Endodermal cell (in vitro differentiated cells): ENCODE measurements at places on chromosomes 6 and 20. TPM values are rescaled to one million over a fixed set of nuclear protein-coding genes. Genes with fewer than 3 reads are reported as not detected.

The MEA1 gene
- total RNA-seq: 104 to 134 TPM (median 105 TPM) in 3 replicates

The FBXL4 gene
- total RNA-seq: 16.5 to 19.5 TPM (median 17.4 TPM) in 3 replicates

The NHSL1 gene
- 7.5 to 19.1 TPM (median 17.5 TPM) in 3 replicates for total RNA-seq

The CLDN20 gene
- not detected in 3 replicates for total RNA-seq

The OR2B6 gene
- not detected in 3 replicates for total RNA-seq

The NCOA5 gene
- 5.3 to 20.2 TPM (median 19.3 TPM) in 3 replicates for total RNA-seq

The MRPL18 gene
- total RNA-seq: 25.7 to 48.5 TPM (median 46.7 TPM) in 3 replicates

DNA sequence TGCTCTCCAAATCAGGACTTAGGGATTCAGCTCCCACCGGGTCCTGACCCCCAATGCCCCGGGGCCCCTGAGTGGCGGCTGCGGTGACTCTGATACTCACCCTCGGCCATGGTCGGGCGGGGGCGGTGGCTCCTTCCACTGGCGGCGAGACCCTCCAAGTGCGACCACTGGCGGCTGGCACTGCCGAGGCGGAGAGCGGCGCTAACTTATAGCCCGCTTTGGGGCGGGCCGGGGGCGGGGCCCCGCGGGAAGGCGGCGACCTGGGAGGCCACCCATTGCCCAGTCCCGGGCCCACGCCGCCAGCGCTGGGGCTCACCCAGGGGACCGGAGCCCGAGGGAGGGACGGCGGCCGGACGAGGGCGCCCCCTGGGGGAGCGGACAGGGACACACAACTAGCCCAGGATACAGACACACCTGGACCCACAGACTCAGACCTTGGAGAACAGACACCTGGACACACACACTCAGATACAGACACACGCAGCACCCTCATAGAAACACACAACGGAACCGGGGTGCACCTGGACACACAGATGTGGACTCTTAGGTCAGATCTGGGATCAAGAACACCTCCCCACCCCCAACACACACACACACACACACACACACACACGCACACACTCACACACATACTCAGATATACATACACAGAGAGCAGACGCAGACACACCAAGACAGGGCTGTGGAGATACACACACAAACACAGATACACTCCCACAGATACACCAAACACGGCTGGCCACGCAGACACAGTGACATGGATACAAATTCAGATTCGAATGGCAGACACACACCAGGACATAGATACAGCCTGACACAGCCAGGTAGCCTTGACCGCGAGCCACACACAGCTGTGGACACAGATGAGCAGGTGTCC is at the start of gene TGM2:
TGM2 (minus strand) TSS at position 182 of the 877 bp plus-strand sequence; CDS start at position 110, 72 bp downstream.
- H3K4me1 ChIP-seq: no peaks in the 10 kb centered on the region
- peak within 1 kb of the TSS; percentile 35 for H3K4me3 ChIP-seq
- peaks cover 5% of the 10 kb centered on the region for H3K27me3 ChIP-seq
- no peaks in the 10 kb centered on the region for H3K36me3 ChIP-seq
- H3K27ac ChIP-seq: no peak within 1 kb of the TSS

GRCh38 chr20:43676368-43676767 is 9.5 kb downstream of the MYBL2 start:
- no peaks in the 10 kb centered on the region for H3K27me3 ChIP-seq
- H3K36me3 ChIP-seq: peaks cover 45% of the 10 kb centered on the region
- DNase-seq: no peak
- H3K4me3 ChIP-seq: no peak overlapping the region
- no peak overlapping the region for H3K27ac ChIP-seq

DNA sequence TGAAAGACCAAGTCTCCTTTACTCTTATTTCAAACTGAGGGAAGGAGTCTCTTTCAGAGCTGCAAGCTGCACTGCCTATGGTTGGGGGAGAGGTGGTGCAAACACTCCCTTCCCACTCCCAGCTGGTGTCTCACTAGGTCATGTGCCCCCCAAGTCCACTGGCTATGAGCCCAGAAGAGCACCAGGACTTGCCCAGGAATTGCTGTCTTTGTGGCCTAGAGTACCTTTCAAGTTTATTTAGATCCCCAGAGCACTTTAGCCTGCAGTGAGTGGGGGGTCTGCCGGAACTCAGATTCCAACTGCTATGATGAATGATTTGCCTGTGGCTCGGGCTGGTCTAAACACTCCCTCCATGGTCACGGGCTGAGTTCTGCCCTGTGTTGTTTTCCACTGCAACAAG is 192.6 kb upstream of the CITED2 start:
- no peak overlapping the region for H3K27ac ChIP-seq
- no peaks in the 10 kb centered on the region for H3K27me3 ChIP-seq
- no peak overlapping the region for H3K4me3 ChIP-seq
- H3K36me3 ChIP-seq: no peaks in the 10 kb centered on the region
- DNase-seq: no peak

- peak; percentile 68 for DNase-seq
- H3K27me3 ChIP-seq: no peaks in the 10 kb centered on the region
- H3K27ac ChIP-seq: no peak overlapping the region
- no peaks in the 10 kb centered on the region for H3K36me3 ChIP-seq
- H3K4me1 ChIP-seq: peaks cover 3% of the 10 kb centered on the region
Observed at GRCh38 chr6:167338541-167339117, 13.7 kb downstream of the TTLL2 start.

DNA sequence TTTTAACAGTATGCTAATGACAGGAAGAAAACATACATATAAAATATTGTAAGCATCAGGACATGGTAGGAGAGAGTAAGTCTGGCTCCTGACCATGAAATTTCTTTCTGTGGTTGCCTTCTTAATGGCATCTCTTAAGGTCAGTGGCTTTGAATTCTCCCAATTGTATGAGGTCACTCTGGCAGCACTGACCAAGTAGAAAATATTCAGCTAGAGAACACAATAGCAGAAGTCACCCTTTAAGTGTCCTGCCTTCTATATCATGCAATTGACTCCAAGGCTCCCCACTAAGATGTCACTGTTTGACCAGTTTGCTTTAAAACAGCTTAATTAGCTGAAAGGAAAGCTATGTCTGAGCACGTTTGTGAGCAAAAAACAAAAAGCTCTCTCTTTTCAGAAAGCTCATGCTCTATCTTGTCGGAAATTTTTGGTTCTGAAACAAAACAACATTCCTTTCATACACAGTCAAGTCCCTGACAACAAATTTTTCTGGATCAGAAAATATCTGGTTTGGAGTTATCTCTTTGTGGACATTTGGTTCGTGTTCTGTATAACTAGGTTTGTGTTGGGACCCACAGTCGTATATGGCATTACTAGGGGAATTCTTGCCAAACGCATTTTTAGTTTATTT is 120.9 kb upstream of the IFNGR1 start:
- H3K36me3 ChIP-seq: no peaks in the 10 kb centered on the region
- no peaks in the 10 kb centered on the region for H3K4me1 ChIP-seq
- peaks cover 7% of the 10 kb centered on the region for H3K27me3 ChIP-seq
- H3K4me3 ChIP-seq: no peak overlapping the region
- DNase-seq: no peak
- H3K27ac ChIP-seq: peak overlapping the region; percentile 81

GRCh38 chr6:119226089-119226488 is 123.5 kb downstream of the MAN1A1 start:
- no peak for DNase-seq
- H3K27ac ChIP-seq: no peak overlapping the region
- no peak overlapping the region for H3K4me3 ChIP-seq
- no peaks in the 10 kb centered on the region for H3K27me3 ChIP-seq

DNA sequence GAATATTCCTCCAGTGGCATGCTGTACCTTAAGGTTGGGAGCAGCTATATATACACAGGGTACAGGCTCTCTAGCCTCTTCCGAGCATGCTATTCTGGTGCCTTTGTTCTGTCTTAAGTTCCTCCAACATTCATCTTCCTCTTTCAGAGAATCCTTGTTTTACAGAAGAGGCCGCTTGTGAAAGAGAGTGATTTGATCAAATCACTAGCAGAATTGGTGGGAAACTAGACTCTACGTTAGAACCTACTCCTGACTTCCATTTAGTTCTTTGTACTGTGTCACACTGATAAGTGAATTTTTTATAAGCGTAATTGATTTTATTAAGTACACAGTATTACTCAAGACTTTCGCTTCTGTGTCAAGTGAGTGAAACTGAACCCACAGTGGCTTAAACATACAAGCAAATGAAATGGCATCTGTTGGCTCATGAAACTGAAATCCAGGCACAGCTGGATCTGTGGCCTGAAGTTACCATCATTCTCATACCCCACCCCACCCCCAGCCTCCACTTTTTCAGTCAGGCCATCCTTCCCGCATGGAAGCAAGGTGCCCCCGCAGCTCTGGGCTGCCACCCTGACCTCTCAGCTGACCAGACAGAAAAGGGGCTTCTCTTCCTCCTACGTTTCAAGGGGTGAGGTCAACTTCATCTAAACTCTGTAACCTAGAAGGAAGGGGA is 102.3 kb downstream of the RPP40 start:
- H3K27me3 ChIP-seq: no peaks in the 10 kb centered on the region
- peaks cover 9% of the 10 kb centered on the region for H3K4me1 ChIP-seq
- no peak for DNase-seq

DNA sequence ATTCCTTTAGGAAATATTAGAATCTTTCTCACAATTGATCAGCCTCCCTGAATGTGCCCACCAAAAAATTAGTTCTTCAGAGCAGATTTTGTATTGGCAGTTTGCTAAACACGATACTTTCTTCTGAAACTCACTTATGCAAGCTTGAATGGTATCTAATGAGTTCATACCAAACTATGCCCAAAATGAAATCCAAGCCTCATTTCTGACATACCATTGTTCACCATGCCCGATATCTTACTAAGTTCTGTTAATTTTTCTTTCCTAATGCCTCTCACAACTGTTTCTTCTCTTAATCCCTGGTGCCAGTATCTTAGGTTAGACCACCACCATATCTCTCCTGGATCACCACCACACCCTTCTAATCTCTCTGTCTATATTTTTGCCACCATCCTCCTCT is 755.9 kb downstream of the KIF16B start:
- H3K4me1 ChIP-seq: peaks cover 2% of the 10 kb centered on the region
- no peaks in the 10 kb centered on the region for H3K27me3 ChIP-seq
- no peak for DNase-seq
- no peak overlapping the region for H3K4me3 ChIP-seq

DNA sequence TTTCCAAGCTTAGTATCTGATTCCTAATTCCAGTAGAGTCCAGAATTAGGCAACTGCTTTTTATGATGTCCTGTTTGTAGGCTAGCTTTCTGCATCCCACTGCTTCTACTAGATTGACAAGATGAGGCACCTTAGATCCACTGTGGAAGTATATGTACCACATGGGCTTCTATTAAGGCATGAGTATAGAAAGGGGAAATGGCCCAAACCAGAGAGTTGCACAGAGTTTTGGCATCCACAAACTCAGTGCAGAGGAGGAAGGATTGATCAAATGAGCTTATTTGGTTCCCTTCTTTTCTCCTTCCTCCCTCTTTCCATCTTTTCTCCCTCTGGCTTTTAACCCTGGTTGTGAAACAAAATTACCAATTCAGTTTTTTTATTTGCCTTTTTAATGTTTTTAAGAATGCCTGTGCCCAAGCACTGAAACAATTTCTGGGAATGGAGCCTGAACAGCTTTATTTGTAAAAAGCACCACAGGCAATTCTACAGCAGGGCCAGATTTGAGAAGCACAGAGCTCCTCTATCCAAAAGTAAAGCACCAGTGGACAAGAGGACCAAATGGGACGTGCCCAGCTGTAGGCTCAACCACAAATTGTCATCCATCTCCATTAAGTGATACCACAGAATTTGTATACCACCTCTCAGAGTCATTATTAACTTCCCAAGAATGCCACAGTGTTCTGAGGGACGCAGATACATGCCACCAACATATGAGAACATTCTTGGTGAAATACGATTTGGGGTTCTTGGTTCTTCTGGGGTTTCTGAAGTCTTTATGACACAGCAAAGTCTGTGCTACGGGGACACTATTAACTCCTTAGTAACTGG is 969.1 kb downstream of the KIF16B start:
- no peak overlapping the region for H3K27ac ChIP-seq
- no peak overlapping the region for H3K4me3 ChIP-seq
- H3K36me3 ChIP-seq: no peaks in the 10 kb centered on the region

- H3K36me3 ChIP-seq: no peaks in the 10 kb centered on the region
- H3K4me1 ChIP-seq: no peaks in the 10 kb centered on the region
- DNase-seq: no peak
- H3K4me3 ChIP-seq: no peak overlapping the region
- no peak overlapping the region for H3K27ac ChIP-seq
Observed at GRCh38 chr6:168582571-168582981, 141.6 kb downstream of the SMOC2 start.

GRCh38 chr6:45574885-45575284 is 197.2 kb upstream of the SUPT3H start:
- DNase-seq: no peak
- no peak overlapping the region for H3K27ac ChIP-seq
- H3K4me3 ChIP-seq: no peak overlapping the region
- H3K4me1 ChIP-seq: no peaks in the 10 kb centered on the region
- no peaks in the 10 kb centered on the region for H3K36me3 ChIP-seq
- no peaks in the 10 kb centered on the region for H3K27me3 ChIP-seq

DNA sequence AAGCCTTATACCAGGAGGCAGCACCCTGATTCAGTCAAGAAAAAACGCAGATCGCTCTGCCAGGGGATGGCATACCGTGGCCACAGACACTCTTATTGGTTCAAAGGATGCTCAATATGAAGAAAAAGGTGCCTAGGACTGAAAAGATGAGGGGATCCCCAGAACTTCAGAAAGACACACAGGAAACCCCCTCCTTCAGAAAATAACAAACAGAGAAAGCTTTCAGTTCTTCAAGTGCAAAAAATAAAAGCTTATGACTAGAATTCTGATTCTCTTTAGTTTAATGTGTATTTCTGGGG is 17.7 kb upstream of the MYB start:
- no peaks in the 10 kb centered on the region for H3K27me3 ChIP-seq
- no peak overlapping the region for H3K27ac ChIP-seq
- no peaks in the 10 kb centered on the region for H3K4me1 ChIP-seq
- no peaks in the 10 kb centered on the region for H3K36me3 ChIP-seq
- no peak for DNase-seq
- no peak overlapping the region for H3K4me3 ChIP-seq

- H3K36me3 ChIP-seq: no peaks in the 10 kb centered on the region
- H3K27me3 ChIP-seq: no peaks in the 10 kb centered on the region
- DNase-seq: peak; percentile 52
- H3K4me3 ChIP-seq: peak overlapping the region; percentile 75
Observed at GRCh38 chr20:20711413-20711812, 1.0 kb downstream of the RALGAPA2 start.

- no peaks in the 10 kb centered on the region for H3K27me3 ChIP-seq
- H3K36me3 ChIP-seq: no peaks in the 10 kb centered on the region
- H3K4me3 ChIP-seq: no peak overlapping the region
- no peak overlapping the region for H3K27ac ChIP-seq
Observed at GRCh38 chr6:46628976-46629375, 23.6 kb downstream of the CYP39A1 start.

- DNase-seq: no peak
- H3K27me3 ChIP-seq: no peaks in the 10 kb centered on the region
- no peaks in the 10 kb centered on the region for H3K4me1 ChIP-seq
- H3K27ac ChIP-seq: no peak overlapping the region
- H3K36me3 ChIP-seq: no peaks in the 10 kb centered on the region
- H3K4me3 ChIP-seq: no peak overlapping the region
Observed at GRCh38 chr20:5364136-5364821, 47.5 kb upstream of the PROKR2 start.

GRCh38 chr6:145866456-145867396 is 52.1 kb upstream of the FBXO30 start:
- peaks cover 5% of the 10 kb centered on the region for H3K4me1 ChIP-seq
- no peak for DNase-seq
- H3K36me3 ChIP-seq: no peaks in the 10 kb centered on the region
- H3K27ac ChIP-seq: no peak overlapping the region
- H3K27me3 ChIP-seq: no peaks in the 10 kb centered on the region
